ENCODE measurements at places on chromosomes 11 and 22.
A peak's percentile ranks its signal among the peaks of the same experiment; 100 is the strongest.

DNA sequence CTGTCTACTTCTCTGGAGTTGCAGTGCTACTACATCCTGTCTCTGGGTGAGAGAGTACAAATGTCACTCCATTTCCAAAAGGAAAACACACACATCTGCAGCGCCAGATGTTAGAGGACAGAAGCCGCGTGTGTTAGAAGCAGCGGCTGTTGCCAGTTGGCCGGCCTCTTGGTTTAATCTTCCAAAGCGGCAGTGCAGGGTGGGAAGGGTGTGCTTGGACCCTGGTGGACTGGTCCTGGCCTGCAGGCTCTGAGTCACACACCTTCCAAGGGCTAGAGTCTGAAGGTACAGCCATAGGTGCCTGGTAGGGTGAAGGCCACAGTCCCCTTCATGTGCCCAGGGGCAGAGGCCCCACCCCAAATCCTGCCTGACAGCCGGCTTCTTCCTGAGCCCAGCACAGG is 99.8 kb downstream of the CTTN start:
- no peak for DNase-seq

DNA sequence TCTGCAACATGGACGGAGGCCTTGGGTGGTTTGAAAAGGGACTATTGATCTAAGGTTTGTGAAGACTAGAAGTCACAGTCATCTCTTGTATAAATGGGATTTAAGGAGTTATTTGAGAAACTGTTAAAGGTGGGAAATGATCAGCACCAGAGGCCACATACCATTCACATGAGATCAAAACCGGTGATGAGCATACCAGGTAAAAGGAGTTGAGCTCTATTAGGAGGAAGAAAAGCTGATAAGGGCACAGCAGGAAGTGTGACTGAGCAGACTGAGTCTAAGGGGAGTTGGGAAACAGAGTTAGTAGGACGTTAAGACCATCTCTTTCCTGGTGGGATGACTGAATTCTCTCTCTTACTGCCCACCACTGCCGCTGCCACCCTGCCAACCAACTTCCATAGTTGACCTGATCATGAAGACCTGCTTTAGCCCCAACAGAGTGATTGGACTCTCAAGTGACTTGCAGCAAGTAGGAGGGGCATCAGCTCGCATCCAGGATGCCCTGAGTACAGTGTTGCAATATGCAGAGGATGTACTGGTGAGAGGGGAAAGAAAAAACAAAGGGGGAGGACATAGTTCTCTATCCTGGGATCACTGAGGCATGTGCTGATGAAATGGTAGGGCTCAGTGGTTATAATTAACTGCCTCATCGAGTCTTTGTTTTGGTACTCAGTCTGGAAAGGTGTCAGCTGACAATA is 7.6 kb downstream of the EIF3F start:
- DNase-seq: no peak

DNA sequence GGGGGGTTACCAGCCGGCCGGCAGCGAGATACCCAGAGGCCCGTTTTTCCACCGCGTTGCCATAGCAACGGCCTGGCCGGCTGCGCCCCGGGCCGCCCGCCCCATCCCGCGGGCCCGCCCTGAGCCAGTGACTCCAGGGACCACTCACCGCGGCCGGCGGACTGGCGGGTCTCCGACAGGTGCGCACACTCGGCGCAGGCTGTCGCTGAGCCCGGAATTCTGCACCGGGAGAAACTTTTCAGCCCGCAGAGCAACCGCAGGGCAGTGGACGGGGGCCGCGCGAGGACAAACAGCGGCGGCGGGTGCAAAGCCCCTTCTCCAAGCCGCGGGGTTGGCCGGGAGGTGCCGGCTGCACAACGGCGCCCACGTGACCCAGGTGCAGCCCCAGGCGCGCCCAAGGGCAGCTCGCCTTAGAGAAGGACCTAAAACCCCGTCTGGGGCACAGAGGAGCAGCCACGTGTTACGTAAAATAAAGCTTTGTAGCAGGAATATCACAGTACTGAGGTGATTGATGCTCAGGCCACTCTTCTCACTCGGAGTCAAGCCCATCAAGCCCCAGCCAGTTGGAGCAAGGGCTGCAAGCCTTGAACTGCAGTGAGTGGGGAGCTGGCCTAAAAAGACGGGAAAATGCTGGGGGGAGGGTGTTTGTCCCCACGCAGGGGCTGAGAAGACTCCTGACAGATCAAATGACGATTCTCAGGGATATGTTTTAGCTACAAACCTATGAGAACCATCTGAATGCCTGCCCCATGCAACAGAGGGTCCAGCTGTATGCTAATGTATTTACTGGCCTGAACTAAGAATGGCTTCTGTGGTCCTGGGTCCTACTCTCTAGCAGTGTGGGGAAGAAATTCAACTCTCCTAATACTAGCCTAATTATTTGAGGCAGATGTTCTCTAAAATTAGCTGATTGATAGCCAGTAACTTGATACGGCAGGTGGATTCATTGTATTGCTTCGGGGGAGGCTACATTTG is at the start of gene STK33:
STK33 (minus strand) TSS at position 294 of the 975 bp plus-strand sequence. CDS start 119,323 bp downstream, outside the sequence.
- DNase-seq: no peak

- peak; percentile 38 for DNase-seq
These were observed 204.9 kb downstream of the CSNK2A3 start for GRCh38 chr11:11148104-11148509.

DNA sequence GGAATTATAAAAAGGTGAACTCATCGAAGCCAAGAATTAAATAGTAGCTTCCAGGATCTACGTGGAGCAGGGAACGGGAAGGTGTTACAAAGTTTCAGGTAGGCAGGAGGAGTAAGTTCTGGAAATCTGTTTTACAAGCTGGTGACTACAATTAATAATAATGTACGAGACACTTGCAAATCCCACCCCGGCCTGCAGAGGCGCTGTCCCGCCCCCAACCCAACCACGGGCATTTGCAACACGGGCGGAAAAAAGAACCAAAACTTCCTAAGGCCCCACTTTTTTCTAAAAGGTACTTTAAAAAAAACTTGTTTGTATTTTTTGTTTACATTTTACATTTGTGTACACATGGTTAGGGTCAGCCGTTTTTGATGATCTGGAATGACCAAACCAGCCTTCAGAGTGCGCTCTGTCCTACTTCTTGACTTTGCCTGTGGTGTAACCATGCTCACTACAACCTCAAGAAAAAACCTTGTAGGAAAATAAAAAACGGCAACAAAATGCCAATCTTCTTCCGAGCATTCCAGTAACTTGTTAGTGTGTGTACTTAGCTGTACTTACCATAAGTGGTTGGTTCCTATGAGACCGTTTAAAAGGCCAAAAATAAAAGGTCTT is 449.6 kb upstream of the B3GAT1 start:
- DNase-seq: no peak

GRCh38 chr11:2402106-2402505 is 1.6 kb downstream of the TSSC4 start:
- DNase-seq: no peak

DNA sequence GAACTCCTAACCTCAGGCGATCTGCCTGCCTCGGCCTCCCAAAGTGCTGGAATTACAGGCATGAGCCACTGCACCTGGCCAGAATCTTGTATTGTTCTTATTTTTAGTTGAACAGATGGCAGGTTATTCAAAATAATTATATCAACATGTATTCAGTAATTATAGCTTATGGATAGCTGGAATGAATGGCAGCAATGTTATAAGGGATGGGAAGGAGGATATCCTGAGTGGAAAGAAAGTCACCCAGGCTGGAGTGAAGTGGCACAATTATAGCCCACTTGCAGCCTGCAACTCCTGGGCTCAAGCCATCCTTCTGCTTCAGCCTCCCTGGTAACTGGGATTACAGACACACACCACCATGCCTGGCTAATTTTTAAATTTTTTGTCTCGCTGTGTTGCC is 88.1 kb downstream of the MED15 start:
- no peak for DNase-seq

Measured in CD4-positive, alpha-beta T cell treated with Interleukin-6 at 100 ng/mL for 8 hours (primary cell).